Stimulated activated CD8-positive, alpha-beta memory T cell treated with anti-CD3 and anti-CD28 coated beads, Interleukin-7, amount 100 ng/mL, for 4 hours (primary cell): ENCODE measurements at places on chromosomes 3 and 15.

- DNase-seq, result no peak
Observed at GRCh38 chr3:44942202-44942921, 33.6 kb downstream of the ZDHHC3 start.

DNA sequence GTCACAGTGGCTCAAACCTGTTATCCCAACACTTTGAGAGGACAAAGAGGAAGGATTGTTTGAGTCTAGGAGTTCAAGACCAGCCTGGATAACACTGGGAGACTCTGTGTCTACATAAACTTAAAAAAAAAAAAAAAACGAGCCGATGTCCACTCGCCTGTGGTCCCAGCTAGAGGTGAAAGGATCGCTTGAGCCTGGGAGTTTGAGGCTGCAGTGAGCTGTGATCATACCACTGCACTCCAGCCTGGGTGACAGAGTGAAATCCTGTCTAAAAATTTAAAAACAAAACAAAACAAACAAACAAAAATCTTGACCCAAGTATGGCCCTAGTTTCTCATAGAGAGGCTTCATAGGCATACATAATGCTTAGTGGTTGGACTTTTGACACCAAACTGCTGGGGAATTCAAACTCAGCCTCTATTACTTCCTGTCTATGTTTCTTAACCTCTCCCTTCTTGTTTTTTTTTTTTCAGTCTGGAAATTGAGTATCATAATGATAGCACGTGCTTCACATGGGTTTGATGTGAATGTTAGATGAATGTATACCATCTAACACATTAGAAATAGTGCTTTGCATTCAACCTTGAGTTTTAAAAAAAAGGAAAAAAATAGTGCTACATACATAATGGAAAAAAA, 46.4 kb upstream of the CAPN7 start:
- DNase-seq, result no peak

- DNase-seq, result no peak
Observed at GRCh38 chr3:100213891-100214573, 46.8 kb upstream of the TBC1D23 start.

DNA sequence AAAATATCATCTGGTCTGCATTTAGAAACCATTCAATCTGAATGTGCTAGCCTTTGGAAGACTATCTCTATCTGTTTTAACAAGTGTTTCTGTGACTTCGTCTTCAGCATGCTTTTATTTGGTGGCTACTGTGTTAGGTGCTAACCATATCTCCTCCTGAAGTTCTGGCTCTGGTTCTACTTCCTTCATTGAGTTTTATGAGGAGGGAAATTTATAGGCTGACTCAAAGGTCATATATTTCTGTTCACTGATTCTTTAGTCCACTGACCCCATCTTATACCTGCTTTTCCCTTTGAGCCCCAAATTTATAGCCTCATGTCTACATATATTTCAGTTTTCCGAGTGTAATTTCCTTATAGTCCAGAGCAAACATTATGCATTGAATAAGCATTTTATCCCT, 295.0 kb upstream of the RASGRP1 start:
- no peak for DNase-seq

DNA sequence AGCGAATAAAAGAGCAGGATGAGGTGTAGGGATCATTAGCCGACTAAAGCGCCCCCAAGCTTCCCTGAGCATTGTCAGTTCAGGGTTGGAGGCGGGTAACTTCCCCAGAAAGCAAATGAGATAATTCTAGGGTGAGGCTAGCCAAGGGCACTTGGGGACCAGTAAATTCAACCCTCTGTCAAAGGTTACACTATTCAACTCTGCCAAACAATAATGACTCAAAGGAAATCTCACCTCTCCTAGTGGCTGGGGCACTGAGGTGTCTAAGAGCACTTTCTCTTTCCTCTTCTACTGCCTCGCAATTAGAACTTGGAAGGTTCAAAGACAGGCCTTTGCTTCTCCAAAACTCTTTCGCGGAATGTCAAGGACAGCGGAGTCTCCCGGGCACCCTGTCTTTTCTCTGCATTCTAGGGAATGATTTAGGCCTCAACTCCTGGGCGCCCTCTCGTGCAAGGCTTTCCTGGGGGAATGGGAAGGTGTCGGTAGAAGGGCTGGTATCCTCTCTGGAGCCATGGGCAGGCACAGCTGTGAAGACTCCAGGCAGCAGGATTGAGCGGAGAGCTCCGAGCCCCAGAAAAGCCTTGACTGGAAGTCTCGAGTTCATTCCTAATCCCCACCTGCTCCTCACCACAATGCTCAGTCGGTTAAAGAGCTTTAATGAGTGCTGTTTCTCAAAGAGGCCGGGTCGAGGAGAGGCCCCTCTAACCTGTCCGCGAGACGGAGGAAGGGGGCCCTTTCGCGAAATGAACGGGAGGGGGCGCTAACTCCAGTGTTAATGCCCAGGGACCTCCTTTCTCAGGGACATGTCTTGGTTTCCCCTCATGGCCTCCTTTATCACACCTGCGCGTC, 21.9 kb downstream of the ZIC4 start:
- no peak for DNase-seq

GRCh38 chr3:44992555-44993470, 16.8 kb downstream of the EXOSC7 start:
- DNase-seq, result no peak

DNA sequence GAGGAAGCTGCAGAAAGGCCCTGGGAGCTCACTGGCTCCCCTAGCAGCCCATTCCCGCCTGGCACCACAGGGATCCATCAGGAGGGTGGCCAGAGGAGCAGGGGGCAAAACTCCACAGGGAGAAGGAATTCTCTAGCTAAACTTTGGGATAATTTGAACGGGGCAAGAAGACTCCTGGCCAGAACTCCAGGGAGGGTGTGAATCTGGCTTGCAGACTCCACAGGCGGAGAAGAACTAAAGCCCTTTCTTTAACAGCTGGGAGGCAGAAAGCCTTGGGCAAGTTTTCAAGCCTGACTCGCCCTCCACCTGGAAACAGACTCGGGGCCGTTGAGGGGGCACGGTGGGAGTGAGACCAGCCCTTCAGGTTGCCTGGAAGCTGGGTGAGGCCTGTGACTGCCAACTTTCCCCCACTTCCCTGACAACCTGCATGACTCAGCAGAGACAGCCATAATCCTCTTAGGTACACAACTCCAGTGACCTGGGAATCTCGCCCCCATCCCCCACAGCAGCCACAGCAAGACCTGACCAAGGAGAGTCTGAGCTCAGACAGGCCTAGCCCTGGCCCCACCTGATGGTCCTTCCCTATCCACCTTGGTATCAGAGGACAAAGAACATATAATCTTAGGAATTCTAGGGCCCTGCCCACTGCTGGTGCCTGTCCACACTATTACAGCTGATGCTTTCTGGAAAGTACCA, 28.6 kb downstream of the SLC27A2 start:
- no peak for DNase-seq
